NCI-H1048 (cell line): ENCODE measurements at places on chromosomes 2 and 18.

GRCh38 chr18:62499263-62499650 is 23.6 kb upstream of the ZCCHC2 start:
- DNase-seq = no peak

- no peak for DNase-seq
Measured at GRCh38 chr2:226791056-226791486, 8.5 kb downstream of the IRS1 start.

- DNase-seq = no peak
Measured at GRCh38 chr2:239482778-239483712, 82.2 kb upstream of the HDAC4 start.

- no peak for DNase-seq
Measured at GRCh38 chr2:222864296-222864695, 3.5 kb downstream of the ACSL3 start.

DNA sequence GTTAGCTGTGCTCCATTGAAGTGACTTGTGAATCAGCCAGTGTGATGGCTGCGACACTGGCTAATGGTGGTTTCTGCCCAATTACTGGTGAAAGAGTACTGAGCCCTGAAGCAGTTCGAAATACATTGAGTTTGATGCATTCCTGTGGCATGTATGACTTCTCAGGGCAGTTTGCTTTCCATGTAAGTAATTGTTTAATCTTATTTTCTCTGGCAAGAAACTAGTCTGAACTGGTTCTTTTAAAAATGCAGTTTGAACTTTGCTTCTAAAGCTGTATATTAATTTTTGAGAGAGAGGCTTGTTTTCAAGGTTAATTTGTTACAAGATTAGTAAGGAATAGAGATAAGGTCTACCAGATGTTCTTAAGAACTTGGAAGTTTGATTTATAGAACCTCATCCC is 46.7 kb downstream of the GLS start:
- DNase-seq = no peak

GRCh38 chr2:233352141-233352842 is 2.0 kb upstream of the DGKD start:
- no peak for DNase-seq

DNA sequence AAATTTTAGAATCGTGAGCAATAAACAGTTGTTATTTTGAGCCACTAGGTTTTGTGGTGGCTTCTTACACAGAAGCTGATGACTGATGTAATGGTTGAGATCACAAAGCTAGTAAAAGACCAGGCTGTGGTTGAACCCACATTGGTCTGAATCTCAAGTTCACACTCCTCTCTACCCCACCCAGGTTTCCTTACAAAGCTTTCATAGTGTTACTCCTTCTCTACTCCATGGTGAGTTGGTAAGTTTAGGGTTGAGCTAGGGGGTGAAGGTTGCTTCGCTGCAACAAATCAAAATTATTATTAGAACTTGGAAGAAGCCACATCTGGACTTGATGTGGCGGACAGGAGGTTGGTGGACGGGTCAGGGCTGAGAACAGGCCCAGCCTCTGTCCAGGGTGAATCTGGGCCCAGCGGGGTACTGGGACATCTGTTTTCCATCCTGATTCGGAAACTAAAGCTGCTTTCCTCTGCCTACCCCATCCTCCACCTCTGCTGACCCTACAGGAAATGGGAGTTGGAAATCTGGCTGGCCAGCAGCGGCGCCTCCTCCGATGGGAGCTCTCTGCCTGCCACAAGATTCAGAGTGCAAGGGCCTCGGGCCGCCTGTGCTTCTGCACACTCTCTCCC is 86.3 kb downstream of the ZFP36L2 start:
- DNase-seq = no peak

DNA sequence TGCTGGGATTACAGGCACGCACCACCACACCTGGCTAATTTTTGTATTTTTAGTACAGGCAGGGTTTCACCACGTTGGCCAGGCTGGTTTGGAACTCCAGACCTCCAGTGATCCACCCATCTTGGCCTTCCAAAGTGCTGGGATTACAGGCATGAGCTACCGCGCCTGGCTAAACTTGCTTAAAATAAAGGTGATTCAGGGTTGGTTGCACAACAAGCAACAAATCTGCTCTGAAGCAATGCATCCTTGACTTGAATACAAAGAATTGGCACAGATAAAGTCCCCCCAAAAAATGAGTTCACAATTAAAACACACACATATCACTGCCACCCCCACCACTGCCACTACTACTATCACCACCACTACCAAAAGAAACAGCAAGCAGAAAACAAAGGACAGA is 34.9 kb downstream of the CCDC88A start:
- no peak for DNase-seq

DNA sequence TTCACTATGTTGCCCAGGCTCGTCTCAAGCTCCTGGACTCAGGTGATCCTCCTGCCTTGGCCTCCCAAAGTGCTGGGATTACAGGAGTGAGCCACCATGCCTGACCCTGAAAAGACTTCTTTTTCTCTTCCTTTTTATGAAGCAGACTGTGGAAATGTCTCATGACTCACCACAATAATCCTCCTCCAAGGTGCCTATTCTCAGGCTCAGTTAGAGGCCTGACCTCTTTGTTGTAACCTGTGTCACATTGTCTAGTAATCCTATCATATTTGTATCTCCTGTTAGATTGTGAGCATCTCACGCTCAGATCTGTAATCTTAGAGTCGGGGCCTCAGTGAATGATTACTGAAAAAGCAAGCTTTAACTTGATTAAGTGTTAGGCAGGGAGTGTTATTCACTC is 18.3 kb upstream of the TAF4B start:
- DNase-seq = no peak

DNA sequence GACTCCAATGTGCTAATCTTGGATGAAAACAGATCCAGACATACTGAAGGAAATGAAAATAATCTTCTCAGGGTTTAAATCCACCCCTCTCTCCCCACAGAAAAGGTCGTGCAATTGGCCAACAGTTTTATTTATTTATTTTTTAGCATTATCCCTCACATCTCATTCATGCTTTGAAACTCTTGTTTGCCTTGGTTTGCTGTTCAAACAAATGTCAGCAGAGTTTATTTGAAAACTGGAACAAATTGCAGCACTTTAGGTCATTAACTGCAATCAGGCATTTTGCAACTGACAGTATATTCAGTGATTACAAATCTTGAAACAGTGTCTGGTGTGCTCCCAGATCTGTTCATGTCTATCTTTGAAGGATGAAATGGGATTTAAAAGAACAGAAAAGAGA is 220.6 kb downstream of the SLC4A10 start:
- DNase-seq = no peak

DNA sequence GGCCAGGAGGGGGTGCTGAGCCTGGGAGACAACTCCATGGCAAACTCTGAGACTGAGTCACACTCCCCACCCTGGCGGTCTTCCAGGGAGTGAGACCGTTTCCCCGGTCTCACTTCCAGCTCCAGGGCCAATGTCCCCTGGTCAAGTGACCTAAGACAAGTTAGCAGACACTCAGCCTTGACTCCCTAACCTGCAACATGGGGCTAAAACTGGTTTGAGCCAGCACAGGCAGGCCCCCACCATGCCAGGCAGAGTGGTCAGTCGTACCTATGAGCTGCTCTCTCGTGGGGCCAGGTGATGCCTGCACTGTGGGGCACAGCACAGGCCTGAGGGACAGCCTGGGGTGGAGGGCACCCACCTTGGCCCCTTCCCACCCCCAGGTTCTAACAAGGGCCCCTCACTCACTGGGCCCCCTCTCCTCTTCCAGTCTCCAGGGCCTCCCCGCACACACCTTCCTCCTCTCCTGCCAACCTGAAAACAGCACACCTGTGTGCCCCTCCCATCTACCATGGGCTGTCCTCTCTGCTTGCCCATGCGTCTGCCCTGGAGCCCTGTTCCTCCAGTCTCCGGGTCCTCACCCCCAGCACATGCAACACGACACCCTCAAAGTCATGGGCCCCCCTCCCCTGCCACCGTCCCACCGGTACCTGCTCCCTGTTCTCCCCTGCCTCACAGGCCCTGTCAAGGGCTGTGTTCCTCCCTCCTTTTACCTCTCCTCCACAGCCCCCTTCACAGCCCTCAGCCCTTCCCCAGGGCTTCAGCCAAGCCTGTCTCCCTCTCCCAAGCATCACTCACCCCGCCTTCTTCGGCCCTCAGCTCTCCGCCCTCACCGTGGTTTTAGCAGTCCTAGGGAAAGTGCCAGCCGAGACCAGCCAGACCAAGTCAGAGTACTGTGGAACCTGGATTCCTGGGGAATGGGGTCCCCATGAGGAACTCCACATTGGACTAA is 1.6 kb downstream of the GPR17 start:
- no peak for DNase-seq
